ENCODE measurements at places on chromosomes 2 and 18. TPM values are rescaled to one million over a fixed set of nuclear protein-coding genes. Genes with fewer than 3 reads are reported as not detected.

The MGAT4A gene
- 28.2 TPM for total RNA-seq

The LINC00305 gene
- total RNA-seq = not detected

The AKAIN1 gene
- not detected for total RNA-seq

The LYG2 gene
- total RNA-seq = not detected

The DCDC2C gene
- not detected for total RNA-seq

The GATA6 gene
- total RNA-seq = 2.5 TPM

The TUBB8B gene
- total RNA-seq = not detected

DNA sequence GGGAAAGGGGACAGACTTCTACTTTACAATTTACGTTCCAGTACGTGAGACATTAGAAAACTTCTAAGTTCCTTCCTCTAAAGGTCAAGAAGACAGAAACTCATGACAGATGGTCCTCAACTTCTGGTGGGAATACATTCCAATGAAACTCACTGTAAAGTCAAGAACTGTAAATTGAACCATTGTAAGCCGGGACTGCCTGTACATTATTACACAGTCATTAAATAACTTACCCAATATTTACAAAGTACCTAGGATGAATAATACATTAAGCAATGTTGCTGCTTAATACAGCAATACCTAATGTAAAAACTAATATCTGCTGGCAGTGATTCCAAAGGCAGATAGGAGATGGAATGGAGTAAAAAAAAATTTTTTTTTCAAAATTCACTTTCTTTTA, 51.9 kb downstream of the CDH2 start:
- DNase-seq = no peak

GRCh38 chr2:32558492-32558891, 69.4 kb upstream of the TTC27 start:
- DNase-seq = no peak

- no peak for DNase-seq
These were observed 4.6 kb downstream of the NEURL3 start for GRCh38 chr2:96500385-96501066.

GRCh38 chr2:189411860-189412259, 29.4 kb upstream of the WDR75 start:
- peak; percentile 69 for DNase-seq

GRCh38 chr2:101974663-101975062, 17.1 kb upstream of the IL1R2 start:
- DNase-seq = no peak

DNA sequence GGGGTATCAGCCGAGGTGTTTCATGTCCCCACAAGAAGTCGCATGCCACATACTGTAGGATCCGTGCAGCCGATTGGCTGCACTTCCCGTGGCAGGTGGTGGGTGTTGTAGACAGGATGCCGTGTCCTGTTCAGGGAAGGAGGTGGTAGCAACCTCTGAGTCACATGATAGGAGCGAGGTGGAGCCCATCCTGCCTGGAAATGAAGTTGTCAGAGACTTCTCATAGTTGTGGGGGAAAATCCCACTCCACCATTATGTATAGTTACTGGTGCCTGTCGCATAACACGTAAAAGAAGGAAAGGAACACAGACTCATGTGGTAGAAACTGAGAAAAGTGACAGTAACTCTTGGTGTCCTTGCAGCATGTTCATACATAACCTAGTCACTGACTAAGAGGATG, 91.4 kb upstream of the IL1R2 start:
- DNase-seq = no peak

- DNase-seq = no peak
These were observed 2.9 kb downstream of the SERPINB2 start for GRCh38 chr18:63890237-63890949.

DNA sequence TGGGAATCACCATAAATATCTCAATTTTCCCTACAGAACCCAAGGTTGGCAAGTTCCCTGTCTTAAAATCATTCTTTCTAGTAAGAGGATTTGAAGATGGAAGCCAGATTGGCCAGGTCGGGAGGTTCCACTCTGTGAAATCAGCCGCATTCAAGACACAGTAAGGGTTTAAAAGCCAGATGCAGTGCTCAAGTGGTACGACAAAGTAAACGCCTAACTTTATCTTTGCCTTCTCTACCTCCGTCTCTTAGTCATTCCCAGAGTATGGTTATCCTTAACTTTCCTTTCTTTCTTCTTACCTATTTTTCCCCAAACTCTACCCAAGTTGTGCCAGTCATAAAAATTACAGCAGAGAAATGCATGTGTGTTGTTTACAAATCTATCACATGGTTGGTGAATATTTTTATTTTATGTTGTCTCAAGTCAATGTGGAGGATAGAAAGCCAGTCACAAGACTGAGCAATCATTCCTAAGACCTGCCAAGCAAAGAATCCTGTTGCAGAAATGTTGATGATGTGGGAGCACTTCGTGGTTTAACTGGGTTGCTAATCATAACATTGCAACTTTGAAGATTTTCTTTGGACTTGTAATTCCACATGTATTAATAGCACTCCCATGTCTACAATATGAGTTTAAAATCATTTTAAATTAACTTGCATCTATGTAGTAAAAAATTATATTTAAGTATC, 62.6 kb downstream of the SLC40A1 start:
- no peak for DNase-seq

DNA sequence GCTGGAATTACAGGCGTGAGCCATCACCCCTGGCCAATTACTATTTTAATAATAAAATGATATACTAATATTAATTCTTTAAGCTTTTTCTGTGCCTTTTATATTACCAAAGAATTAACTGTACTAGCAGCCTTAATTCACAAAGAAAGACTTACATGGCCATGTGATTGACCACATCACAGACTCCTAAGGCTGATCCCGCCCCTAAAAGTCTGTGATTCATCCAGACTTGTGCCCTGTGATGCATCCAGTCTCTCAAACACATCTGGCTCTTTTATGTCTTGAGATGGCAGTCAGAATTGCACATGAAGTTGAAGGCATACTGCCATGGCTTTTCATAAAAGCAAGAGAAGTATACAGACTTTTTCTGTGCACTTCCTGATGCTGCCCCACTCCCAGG, 91.7 kb downstream of the DTNA start:
- no peak for DNase-seq

DNA sequence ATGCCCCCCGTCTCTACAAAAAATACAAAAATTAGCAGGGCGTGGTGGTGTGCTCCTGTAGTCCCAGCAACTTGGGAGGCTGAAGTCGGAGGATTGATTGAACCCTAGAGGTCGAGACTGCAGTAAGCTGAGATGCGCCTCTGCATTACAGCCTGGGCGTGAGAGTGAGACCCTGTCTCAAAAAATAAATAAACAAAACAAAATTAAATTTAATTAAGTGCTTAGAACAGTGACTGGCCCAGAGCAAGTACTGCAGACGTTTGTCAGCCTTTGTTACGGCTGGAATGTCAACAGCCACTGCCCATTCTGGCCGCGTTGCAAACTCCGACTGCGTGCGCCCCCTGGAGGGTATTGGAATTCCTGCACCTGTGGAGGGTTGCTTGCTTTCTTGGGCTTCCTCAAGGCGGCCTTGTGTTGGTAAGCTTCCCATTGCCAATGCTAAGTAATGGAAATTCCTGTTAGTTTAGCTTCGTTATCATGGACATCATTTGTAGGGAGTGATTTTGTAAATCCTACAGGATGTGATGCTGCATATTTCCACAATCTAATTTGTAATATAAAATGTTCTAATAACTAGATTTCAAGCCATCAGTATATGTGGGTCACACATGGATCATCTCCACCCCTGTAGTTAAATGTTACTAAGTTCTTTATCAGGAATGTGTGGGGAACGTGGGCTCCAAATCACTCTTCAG, 15.9 kb upstream of the ATP6V1B1 start:
- peak; percentile 80 for DNase-seq

DNA sequence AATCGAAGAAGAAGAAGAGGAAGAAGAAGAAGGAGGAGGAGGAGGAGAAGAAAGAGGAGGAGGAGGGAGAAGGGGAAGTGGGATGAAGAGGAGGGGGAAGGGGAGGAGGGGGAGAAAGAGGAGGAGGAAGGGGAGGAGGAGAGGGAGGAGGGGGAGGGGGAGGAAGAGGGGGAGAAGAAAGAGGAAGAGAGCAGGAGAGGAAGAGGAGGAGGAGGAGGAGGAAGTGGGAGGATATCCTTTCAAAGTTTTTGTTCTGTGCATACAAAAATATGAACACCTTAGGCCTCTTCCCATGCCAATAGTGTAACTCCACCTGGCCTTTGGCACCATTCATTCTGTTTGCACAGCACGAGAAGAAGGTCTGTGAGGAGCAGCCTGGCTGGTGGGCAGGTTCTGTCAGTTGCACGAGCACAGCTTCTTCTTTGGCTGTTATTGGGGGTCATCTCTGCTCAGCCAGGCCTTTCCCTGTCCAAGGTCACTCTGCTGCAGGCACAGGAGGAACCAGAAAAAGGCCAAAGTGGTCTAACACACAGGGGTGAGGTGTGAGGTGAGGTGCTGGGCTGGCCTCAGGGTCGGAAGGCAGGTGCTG, 25.8 kb upstream of the PLB1 start:
- no peak for DNase-seq

DNA sequence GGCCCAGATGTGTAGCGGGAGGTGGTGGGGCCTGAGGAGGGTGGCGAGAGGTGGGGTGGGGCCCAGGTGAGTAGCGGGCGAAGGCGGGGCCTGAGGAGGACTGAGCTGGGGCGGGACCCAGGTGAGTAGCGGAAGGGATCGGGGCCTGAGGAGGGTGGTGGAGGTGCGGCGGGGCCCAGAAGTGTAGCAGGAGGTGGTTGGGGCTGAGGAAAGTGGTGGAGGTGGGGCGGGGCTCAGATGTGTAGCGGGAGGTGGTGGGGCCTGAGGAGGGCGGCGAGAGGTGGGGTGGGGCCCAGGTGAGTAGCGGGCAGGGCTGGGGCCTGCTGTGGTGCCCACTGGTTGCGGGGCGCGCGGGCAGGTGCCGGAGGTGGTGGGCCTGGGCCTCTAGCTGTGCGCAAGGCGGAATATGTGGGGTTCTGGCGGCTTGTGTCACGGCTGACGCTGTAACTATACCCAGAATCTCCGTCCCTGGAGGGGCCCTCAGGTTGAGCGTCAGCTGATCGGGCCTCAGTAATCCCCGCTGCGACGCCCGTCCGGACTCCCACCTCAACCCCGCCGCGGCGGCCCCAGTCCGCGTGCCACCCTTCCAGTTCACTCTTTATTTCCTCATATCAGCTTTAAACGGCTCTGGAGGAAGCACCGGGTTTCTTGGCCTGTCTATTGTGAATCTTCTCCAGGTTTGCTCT, 866 bp upstream of the SF3B6 start:
- DNase-seq = no peak

- DNase-seq = no peak
These were observed 200.0 kb upstream of the SIX3 start for GRCh38 chr2:44741507-44741906.

Measured in sigmoid colon (tissue), 7 donors.